ENCODE measurements at places on chromosomes 4 and X.
A peak's percentile ranks its signal among the peaks of the same experiment; 100 is the strongest.

DNA sequence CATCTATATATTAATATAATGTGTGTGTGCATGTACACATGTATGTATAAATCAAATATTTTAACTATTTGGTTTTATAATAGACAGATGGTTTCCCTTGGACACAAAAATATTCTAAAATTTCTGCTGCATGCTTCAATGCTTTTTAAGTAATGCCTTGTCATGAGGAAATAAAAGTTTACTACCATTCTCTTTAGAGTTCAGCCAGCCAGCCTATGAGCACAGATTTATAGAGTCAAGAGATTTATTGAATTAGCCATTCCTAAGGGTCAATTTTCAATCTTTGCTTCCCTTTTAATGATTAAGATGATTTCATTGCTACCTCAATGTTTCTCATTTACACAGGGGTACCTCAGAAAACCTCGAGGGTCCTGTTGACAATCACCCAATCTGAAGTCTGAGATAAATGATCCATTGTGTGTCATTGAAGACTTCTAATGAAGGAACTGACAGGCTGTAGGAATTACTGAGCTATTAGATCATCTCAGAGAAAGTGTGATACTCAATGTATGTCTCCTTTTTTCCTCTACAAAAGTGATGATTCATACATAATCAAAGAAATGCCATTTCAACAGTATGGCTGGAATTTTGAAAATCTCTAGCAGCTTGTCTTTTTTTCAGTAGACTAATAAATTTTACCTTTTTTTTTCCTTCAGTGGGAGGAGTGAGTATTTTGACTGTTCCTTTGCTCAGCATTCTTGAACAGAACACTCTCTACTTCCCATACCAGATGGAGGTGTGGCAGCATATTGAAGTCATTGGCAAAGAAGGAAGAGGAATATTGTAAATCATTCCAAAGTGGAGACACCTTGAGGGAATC lies 222.6 kb upstream of the PCDH18 start:
- H3K36me3 ChIP-seq = no peaks in the 10 kb centered on the region
- no peak for DNase-seq
- no peaks in the 10 kb centered on the region for H3K27me3 ChIP-seq
- no peak overlapping the region for H3K27ac ChIP-seq
- H3K4me3 ChIP-seq = no peak overlapping the region
- no peaks in the 10 kb centered on the region for H3K4me1 ChIP-seq

- no peak overlapping the region for H3K27ac ChIP-seq
- H3K4me3 ChIP-seq = no peak overlapping the region
- DNase-seq = no peak
- no peaks in the 10 kb centered on the region for H3K36me3 ChIP-seq
- peaks cover 31% of the 10 kb centered on the region for H3K4me1 ChIP-seq
Measured at GRCh38 chr4:140242357-140243277, 88.6 kb upstream of the MAML3 start.

DNA sequence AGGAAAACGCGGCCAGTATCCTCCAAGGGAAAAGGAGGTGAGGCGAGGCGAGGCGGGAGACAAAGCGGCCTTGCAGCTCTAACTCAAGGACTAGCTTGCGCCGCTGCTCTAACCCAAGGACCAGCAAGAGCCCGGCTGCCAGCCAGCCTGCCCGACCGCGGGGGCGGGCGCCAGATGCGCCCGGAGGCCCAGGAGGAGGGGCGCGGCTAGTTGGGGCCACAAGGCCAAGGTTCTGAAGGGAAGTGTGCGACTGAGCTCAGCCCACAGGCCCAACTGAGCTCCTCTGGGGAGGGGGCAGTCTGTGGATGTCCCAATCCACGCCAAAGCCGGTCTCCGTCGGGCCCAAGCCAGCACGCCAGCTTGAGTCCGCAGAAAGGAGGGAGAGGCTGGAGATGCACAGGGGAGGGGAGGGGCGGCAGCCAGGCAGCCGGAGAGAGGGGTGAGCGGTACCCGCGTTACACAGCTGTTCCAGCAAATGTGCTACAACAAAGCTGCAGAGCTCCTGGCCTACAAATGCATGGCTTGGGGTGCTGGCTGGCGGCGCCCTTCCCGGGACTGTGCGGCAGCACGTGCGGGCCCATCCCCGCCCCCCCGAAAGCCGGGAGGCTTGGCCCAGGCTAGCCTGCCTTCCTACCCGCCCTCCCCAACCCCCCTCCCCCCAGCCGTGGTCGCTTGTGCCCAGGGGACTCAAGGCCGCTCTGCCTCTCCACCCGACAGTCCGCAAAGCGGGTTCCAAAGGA lies 637 bp downstream of the AMER1 start:
- peak overlapping the region; percentile 60 for H3K4me3 ChIP-seq
- DNase-seq = peak; percentile 6
- no peaks in the 10 kb centered on the region for H3K36me3 ChIP-seq
- peaks cover 21% of the 10 kb centered on the region for H3K4me1 ChIP-seq
- no peaks in the 10 kb centered on the region for H3K27me3 ChIP-seq

DNA sequence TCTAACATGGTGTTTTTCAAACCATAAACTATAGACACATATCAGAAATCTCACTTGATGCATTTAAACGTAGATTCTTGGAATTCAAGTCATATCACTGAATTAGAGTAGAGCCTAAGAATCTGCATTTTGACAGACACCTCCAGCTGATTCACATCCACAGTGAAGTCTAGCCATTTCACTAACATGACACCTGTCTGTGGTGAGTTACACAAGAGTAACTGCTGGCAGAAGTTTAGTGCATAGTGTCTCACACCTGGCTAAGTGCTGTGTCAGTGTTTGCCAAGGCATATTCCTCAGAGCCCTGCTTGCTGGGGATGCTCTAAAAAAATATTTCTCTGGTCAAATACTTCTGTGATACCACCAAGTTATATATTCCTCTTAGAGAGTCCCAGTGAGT lies 237.5 kb upstream of the DIAPH2 start:
- H3K4me3 ChIP-seq = no peak overlapping the region
- DNase-seq = no peak
- H3K36me3 ChIP-seq = no peaks in the 10 kb centered on the region
- no peaks in the 10 kb centered on the region for H3K27me3 ChIP-seq
- H3K27ac ChIP-seq = no peak overlapping the region

GRCh38 chr4:97411356-97411755 lies 731.9 kb downstream of the STPG2 start:
- H3K36me3 ChIP-seq = no peaks in the 10 kb centered on the region
- H3K4me1 ChIP-seq = no peaks in the 10 kb centered on the region
- H3K27ac ChIP-seq = no peak overlapping the region
- DNase-seq = no peak

DNA sequence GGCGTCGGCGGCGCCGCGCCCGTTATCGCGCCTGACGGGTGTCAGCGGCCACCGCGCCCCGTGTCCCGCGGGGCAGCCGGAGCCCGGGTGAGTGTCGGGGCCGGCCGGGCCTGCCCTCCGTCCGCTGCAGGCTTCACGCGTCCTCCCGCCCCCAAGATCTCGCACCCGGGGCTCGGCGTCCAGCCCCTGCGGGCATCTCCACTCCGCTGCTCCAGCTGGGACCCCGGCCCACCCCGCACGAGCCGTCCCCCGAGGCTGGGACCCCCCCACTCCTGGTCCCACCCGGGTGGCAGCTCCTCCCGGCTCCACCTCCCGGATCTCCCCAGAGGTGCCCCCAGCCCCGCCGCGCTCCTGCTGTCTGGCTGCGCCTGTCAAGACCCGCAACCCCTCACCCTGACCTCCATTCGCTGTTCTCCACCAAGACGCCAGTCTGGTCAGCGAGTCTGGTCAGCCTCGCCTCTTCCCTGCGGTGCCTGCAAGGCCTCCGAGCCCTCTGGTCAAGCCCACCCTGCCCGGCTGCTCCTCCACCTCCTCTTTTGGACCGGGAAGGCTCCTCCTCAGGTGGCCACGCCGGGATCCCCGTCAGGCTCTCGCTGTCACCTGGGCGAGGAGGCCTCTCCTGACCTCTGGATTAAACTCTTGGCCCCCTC lies 66.0 kb upstream of the NKX1-1 start:
- no peaks in the 10 kb centered on the region for H3K36me3 ChIP-seq
- no peak overlapping the region for H3K27ac ChIP-seq
- H3K4me3 ChIP-seq = no peak overlapping the region
- H3K27me3 ChIP-seq = peaks cover 21% of the 10 kb centered on the region

DNA sequence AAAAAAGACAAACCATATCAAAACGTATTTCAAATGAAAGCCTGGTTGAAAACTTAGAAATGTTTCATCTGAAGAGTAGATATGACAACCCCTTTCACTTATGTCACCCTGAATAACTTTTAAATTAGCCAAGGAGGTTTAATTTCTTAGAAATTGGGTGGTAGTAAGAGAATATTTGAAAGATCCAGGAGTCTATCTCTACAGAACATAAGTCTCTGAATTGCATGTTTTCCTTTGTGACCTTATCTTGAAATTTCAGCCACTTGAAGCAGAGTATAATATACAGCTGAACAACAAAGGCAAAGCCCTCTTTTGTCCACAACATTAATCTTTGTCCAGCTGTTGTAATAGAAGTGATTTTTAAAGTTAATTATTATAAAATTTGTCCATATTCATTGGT lies 49.5 kb downstream of the TMEM154 start:
- H3K4me3 ChIP-seq = no peak overlapping the region
- H3K4me1 ChIP-seq = no peaks in the 10 kb centered on the region
- no peaks in the 10 kb centered on the region for H3K36me3 ChIP-seq
- no peak overlapping the region for H3K27ac ChIP-seq
- no peaks in the 10 kb centered on the region for H3K27me3 ChIP-seq

GRCh38 chr4:33696041-33696440 lies 2548.3 kb downstream of the ARAP2 start:
- no peaks in the 10 kb centered on the region for H3K36me3 ChIP-seq
- no peak overlapping the region for H3K4me3 ChIP-seq
- H3K27me3 ChIP-seq = no peaks in the 10 kb centered on the region
- DNase-seq = no peak
- H3K27ac ChIP-seq = no peak overlapping the region

DNA sequence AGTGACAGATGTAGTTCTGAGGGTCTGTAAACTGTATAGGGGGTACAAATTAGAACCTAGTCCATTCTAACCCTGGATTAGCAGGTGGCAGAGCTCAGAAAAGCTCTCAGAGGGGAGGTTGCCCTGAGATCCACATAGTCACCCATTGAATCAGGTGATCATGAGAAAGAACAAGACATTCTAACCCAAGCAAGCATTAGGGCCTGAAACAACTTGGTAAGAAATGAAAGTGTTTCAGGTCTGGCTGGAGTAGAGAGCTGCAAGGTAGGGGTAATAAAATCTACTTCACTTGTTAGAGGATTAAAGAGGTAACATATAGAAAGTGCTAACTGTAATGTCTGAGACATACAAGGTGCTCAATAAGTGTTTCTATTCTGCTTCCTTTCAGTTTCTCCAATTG lies 8.8 kb upstream of the BMP2K start:
- H3K36me3 ChIP-seq = no peaks in the 10 kb centered on the region
- no peak for DNase-seq
- H3K4me3 ChIP-seq = no peak overlapping the region
- no peaks in the 10 kb centered on the region for H3K4me1 ChIP-seq
- no peaks in the 10 kb centered on the region for H3K27me3 ChIP-seq

GRCh38 chr4:92304121-92304520 lies 355 bp downstream of the GRID2 start:
- H3K27ac ChIP-seq = no peak overlapping the region
- no peak for DNase-seq
- no peaks in the 10 kb centered on the region for H3K4me1 ChIP-seq
- H3K4me3 ChIP-seq = peak overlapping the region; percentile 48

- H3K27ac ChIP-seq = no peak overlapping the region
- no peaks in the 10 kb centered on the region for H3K36me3 ChIP-seq
- no peaks in the 10 kb centered on the region for H3K27me3 ChIP-seq
- DNase-seq = no peak
- H3K4me3 ChIP-seq = no peak overlapping the region
- H3K4me1 ChIP-seq = no peaks in the 10 kb centered on the region
Measured at GRCh38 chrX:123171781-123172180, 12.3 kb upstream of the GRIA3 start.

DNA sequence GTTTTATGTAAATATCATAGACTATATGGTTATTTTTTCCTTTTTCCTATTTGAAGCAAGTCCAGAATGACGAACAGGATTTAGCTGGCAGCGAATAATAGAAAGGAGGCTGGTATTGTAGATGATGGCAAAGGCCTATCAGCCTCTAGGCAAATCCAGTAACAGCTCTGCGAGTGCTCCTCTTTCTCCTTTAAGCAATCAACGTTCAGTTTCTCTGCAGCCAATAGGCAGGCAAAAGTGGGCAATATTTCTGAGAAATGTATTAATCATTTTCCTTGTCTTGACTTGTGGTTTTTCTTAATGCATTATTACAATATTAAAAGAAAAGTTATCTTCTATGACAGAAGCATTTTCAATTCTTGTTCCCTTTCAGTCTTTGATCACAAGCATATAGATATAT lies 183.3 kb downstream of the SH3KBP1 start:
- H3K4me3 ChIP-seq = no peak overlapping the region
- no peaks in the 10 kb centered on the region for H3K4me1 ChIP-seq
- DNase-seq = no peak
- no peaks in the 10 kb centered on the region for H3K27me3 ChIP-seq
- H3K27ac ChIP-seq = no peak overlapping the region
- H3K36me3 ChIP-seq = no peaks in the 10 kb centered on the region

DNA sequence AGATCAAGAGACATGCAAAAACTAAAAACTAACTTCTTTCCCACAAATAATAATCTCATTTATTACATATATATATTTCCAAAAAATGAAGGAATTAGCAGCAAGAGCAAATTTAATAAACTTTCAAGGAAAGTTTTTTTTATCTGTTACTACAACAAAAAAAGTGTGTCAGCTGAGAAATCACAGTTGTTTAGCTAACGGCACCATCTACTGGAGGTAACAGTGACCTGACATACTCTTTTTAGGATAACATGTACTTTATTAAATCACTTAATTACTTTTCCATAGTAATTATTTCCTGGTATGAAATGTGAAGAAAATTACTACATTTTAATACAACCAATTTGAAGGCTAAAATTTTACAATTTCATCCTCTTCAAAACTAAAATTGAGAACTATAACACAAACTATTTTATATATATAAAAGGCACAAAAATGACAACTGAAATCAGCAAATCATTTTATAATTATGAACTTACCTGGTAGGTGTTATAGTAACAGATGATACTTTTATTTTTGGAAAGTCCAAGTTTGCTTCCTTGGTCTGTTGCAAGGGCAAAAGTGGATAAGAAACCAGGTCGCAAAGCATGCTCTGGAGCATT lies 9.1 kb downstream of the LAMTOR3 start:
- no peak overlapping the region for H3K27ac ChIP-seq
- peaks cover 48% of the 10 kb centered on the region for H3K36me3 ChIP-seq
- DNase-seq = no peak
- no peaks in the 10 kb centered on the region for H3K27me3 ChIP-seq
- H3K4me3 ChIP-seq = no peak overlapping the region

All from gastrocnemius medialis (tissue), 4 donors.